ENCODE measurements at places on chromosomes 1 and 21.

DNA sequence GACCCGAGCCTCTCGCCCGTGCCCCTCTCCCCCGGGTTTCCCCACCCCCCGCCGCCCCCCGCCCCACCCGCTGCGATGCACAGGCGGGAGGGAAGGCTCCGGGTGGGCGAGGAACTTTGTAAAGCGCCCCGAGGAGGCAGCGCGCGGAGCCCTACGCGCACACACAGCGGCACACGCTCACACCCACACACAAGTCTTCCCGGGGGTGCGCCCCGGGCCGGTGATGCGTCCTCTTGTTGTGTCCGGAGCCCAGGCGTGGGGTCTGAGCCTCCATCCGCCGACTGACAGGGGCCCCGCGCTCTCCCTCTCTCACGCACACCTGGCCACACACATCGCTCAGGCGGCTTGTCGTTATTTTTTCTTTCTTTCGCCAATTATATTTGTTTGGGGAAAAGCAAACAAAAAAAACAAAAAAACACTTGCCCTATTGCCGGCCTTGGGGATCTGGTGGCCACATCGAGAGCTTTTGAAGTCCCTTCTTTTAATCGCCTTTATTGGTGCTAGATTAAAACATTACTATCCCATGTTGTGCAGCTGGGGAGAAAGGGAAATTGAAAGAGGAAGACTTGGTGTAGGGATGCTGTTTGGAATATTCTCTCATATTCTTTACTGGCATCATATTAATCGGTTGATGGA, 770 bp downstream of the NTNG1 start:
- no peak for DNase-seq

GRCh38 chr21:46097336-46098293, at the start of gene COL6A2:
Gene COL6A2, plus strand, starts transcription at chr21:46098112.
- peak; percentile 83 for DNase-seq

- peak; percentile 32 for DNase-seq
These were observed 180.6 kb upstream of the PALMD start for GRCh38 chr1:99465176-99465900.

- no peak for DNase-seq
These were observed 17.4 kb downstream of the ADARB1 start for GRCh38 chr21:45091550-45092322.
